ENCODE measurements at places on chromosomes 11 and 22. TPM values are rescaled to one million over a fixed set of nuclear protein-coding genes. Genes with fewer than 3 reads are reported as not detected.

The OR5D13 gene
- total RNA-seq: not detected

- DNase-seq: no peak
Observed at GRCh38 chr11:63931045-63931444, 7.8 kb upstream of the NAA40 start.

DNA sequence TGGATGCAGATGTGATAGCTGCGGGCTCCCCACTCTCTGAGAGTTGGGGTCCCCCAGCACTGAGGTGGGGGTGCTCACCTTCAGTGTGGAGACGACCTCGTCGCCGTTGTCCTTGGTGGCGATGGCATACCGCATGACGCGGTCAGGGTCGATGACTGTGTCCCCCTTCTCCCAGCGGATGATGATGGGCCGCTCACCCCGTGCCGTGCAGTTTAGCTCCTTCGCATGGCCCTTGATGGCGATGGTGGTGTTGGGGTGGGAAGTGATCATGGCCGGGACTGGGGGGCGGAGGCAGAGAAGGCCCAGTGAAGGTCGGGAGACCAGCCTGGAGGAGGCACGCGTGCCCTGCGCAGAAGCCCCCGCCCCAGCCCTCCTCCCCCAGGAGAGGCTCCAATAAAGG is 154.2 kb downstream of the CEP164 start:
- DNase-seq: no peak

The OR56A1 gene
- 0.35 TPM for total RNA-seq

The KRTAP5-2 gene
- total RNA-seq: not detected

- DNase-seq: no peak
Observed at GRCh38 chr22:17072877-17073276, 11.9 kb upstream of the IL17RA start.

The PHF21B gene
- 90.6 TPM for total RNA-seq

The KBTBD3 gene
- total RNA-seq: 3.8 TPM

The DUSP8 gene
- 2.5 TPM for total RNA-seq

- DNase-seq: no peak
Observed at GRCh38 chr11:128189823-128190222, 397.5 kb downstream of the ETS1 start.

GRCh38 chr11:109264128-109264527 is 157.9 kb upstream of the C11orf87 start:
- DNase-seq: no peak

The RAG1 gene
- 0.82 TPM for total RNA-seq

The MYO7A gene
- total RNA-seq: 2.3 TPM

The CYTH4 gene
- total RNA-seq: 0.11 TPM

The TNKS1BP1 gene
- total RNA-seq: 127 TPM

DNA sequence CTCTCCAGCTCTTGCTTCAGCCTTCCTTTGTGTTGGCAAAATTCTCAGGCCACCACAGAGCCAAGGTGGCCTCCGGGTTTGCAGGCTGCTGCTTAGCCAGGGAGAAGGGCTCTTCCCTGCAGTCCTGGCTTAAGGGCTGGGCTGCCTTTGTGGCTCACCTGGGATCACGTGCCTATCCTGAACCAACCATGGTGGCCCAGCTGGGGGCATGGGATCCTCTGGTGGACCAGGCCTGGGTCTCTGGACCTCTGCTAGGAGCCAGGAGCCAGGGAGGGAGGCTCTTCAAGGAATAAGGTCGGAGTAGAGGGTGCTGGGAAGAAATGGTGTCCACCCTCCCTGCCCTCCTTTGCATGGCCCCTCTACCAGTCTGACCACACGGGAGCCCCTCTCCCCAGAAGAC is 43.9 kb downstream of the CACNA1I start:
- DNase-seq: no peak

The GPR83 gene
- total RNA-seq: 0.48 TPM

The HORMAD2 gene
- total RNA-seq: not detected

- no peak for DNase-seq
Observed at GRCh38 chr22:45838305-45838887, 138.6 kb downstream of the WNT7B start.

The FAM83F gene
- 43.1 TPM for total RNA-seq

GRCh38 chr11:30852091-30852490 is 265.9 kb upstream of the MPPED2 start:
- DNase-seq: no peak

The MGAT3 gene
- total RNA-seq: 10.3 TPM

DNA sequence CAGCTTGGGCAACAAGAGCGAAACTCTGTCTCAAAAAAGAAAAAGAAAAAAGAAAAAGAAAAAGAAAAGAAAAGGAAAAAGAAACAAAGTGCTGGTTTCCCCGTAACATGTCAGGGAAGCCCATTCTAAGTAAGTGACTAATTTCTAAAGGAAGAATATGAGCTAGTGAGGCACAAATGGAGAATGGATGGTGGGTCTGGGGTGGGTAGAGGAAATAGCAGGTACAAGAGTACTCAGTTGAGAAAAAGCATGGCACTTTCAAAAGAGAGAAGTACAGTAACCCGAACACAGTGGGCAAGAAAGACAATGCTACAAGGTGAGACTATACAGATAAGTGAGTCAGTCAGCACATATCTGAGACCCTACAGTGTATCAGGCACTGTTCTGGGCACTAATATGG is 4.5 kb downstream of the MAJIN start:
- DNase-seq: no peak

DNA sequence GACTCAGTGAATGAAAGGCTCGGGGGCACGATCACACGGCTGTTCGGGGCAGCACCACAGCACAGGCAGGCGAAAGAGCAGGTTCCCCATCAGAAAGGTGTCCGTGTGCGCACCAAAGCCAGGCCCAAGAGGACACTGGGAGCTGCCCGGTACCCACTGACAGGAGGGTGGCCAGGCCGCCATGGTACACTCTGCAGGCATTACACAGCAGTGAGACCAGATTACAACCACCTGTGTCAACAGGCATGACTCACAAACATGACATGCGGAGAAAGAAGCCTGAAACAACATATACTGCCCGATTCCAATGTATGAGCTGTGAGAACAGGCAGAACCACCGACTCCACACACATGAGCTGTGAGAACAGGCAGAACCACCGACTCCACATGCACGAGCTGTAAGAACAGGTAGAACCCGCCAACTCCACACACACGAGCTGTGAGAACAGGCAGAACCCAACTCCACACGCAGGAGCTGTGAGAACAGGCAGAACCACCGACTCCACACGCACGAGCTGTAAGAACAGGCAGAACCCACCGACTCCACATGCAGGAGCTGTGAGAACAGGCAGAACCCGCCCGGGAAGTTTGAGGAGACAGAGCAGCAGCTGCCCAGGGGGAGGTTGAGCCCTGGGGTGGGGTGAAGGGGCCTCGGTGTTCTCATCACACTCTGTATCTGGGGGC is 32.6 kb downstream of the KIAA0930 start:
- DNase-seq: no peak

The PRG3 gene
- total RNA-seq: not detected

The TFIP11 gene
- 26.9 TPM for total RNA-seq

DNA sequence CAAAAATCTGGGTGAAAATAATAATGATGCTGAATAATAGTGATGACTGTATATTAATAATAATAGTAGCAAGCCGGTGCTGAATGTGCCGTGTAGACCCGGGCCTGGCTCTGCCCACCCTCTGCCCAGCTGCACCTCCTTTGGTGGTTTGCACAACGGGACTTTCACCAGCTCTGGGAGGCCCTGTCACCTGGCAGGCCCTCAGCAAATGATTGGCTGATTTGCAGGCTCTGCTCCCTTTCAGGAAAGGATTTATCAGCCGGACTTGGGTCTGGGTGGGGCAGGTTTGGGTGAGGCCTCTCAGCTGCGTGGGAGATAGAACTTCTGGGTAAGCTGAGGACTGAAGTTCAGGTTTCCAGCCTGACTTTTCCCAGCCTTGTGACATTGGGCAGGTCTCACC is 21.4 kb downstream of the KIAA1671 start:
- DNase-seq: no peak

GRCh38 chr11:75056814-75057213 is 39.9 kb downstream of the OR2AT4 start:
- no peak for DNase-seq

GRCh38 chr11:57426439-57426928 is 437 bp downstream of the SLC43A3 start:
- DNase-seq: no peak

GRCh38 chr22:29195118-29195963 is 10.4 kb upstream of the EMID1 start:
- no peak for DNase-seq

GRCh38 chr11:60328460-60328859 is 1.4 kb downstream of the MS4A6E start:
- DNase-seq: no peak

GRCh38 chr11:28836285-28837081 is 728.3 kb downstream of the METTL15 start:
- DNase-seq: no peak

The MMP1 gene
- 0.11 TPM for total RNA-seq

DNA sequence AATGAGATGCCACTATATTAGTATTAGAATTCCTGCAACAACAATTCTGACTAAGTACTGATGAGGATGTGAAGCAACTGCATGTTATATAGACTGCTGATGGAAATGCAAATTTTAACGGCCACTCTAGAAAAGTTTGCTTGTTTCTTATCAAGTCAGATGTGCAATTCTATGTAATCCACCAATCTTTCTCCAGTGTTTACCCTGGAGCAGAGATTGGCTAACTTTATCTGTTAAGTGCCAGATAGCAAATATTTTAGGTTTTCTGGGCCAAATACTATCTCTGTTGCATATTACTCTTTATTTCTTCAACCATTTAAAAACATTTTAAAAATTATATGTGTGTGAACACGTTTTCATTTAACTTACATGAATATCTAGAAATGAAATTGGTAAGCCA is 586.9 kb downstream of the FAM181B start:
- no peak for DNase-seq

The P4HA3 gene
- not detected for total RNA-seq

DNA sequence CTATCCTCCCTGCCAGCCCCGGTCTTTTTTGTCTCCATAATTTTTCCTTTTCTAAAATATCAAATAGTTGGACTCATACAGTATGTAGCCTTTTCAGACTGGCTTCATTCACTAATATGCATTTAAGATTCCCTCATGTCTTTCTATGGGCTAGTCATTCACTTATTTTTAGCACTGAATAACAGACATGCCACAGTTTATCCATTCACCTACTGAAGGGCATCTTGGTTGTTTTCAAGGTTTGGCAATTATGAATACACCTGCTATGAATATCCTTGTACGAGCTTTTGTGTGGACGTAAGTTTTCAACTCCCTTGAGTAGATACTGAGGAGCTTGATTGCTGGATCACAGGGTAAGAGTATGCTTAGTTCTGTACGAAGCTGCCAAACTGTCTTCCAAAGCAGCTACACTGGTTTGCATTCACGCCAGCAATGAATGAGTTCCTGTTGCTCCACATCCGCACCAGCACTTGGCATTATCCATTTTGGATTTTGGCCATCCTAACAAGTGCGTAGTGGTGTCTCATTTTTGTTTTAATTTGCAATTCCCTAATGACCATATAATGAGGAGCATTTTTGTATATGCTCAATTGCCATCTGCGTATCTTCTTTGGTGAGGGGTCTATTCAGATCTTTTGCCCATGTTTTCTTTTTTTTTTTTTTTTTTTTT is 21.1 kb downstream of the ALG12 start:
- no peak for DNase-seq

The MYO18B gene
- 0.96 TPM for total RNA-seq

DNA sequence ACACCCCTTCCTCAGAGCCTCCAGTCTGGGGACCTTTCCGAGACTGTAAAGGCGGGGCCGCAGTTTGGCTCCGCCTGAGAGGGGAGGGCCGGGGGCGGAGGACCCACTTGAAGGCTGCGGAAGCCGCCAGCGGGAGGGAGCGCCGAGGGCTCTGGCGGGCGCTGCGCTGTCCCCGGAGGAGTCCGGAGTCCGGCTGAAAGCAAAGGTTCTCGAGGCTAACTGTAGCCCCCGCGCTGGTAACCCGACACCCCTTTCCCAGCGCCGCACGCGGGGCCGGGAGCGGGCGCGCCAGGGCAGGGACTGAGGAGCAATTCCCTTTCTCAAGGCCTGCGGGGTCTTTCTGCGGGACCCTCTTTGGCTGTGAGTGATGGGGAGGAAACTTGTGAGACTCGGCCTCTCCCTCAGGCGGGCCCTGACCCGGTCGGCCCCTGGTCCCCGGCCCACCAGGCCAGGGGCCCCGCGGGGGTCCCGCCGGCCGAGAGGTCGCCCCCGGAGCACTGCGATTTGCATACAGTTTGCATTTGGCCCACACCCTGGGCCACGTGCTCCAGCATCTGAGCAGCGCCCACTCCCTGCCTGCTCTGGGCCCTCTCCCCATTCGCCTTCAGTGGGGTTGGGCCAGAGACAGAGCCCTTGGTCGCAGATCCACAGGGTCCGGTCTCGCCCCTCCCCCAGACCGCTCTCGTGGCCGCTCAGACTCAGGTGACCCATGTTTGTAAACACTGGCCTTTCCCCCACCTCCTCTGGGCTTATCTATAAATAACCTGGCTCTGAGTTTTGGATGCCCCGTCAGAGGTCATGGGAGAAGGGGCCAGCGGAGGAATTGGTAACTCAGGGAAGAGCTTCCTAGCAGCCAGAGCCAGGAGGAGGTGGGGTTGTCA is 519 bp upstream of the ART5 start:
- peak; percentile 96 for DNase-seq

The APOA5 gene
- 0.20 TPM for total RNA-seq

GRCh38 chr11:77035039-77035438 is 841 bp downstream of the B3GNT6 start:
- DNase-seq: no peak

DNA sequence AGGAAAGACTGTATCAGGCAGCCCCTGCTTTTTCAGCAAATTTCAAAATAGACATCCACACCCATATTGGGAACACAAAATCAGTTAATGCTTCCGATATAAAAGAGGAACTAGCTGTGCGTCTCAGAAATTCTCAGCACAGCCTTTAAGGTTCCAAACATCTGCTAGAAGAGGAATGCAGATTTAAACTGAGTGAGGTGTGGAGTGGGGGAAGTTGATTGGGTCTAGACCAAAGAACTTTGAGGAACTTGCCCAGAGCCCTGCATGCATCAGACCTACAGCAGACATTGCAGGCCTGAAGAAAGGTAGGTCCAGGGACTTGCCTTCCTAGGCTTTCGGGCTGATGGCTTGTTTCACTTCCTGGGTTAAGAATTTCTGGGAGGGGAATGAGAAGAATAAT is at the start of gene MS4A4A:
Gene MS4A4A (plus strand): TSS at position 255 of the 400 bp plus-strand sequence. CDS start 10 bp downstream, at position 265.
- DNase-seq: no peak

DNA sequence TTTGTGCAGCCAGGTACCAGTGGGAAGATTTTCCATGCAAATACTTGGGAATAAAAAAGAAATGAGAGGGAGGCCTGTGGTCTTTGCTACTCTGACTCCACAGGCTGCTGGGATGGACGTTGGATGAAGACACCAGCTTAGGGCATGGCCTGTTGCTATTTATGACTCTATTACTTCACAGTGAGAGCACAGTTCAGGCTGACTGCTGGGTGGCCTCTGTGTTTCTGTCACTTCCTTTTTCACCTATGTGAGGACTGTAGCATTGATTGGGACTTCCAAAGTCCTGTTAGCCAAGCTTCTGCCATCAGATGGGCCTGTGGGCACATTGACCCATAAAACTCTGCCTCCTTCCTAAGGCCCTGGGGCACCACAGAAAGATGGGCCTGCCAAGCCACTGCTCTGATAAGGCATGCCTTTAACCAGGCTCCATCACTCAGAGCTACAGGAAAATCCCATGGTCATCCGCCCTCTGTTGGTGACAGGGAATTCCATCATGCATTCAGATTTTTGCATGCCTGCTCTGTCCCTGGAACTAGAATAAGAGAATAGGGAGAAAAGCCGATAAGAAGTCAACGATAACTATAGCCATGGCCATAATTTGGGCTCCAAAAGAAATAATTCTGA is 64.6 kb downstream of the KCNJ1 start:
- DNase-seq: peak; percentile 56
